ENCODE measurements at places on chromosomes 11 and 22.

DNA sequence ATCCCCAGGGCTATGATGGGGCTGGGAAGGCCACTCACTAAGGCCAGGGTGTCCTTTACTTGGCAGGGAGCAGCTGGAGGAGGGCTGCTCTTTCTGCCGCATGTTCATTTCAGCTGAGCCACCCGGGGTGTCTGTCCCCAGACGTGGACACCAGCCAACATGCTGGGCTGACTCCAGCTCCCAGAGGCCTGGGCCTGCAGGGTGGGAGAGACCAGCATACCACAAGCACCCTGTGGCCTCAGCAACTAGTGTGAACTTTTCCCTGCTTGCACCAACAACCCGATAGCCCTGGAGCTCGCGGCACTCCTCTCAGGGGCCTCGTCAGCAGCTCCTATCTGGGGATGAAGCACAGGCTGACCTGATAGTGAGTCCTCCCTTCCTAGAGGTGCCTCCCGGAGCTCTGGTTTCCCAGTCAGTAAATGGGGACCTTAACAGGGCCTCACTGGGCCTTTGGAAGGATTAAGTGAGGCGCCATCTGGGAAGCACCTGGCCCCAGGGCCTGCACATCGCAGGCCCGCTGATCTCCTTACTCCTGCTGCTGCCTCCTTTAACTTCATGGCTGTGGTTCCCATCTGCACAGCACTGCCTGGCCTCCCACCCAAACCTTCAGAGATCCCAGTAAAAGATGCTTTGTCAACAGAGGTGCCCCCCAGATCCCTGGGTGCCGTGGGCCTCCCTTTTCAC lies 83.4 kb downstream of the GALNT18 start:
- DNase-seq = no peak

DNA sequence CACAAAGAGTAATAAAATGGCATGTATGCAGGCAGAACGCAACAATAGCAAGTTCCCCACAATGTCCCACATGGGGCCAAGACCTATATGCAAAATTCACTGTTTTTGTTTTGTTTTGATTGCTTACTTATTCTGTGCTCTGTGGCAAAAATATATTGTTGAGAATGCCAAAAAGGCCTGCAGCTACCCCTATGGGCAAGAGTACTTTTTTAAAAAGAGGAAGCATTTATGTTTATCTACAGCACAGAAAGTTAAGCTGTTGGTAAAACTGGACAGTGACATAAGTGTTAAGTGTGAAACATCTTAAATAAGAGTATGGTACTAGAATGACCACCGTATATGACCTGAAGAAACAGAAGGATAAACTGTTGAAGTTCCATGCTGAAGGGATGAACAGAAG lies 301.9 kb upstream of the ZC3H12C start:
- DNase-seq = no peak

DNA sequence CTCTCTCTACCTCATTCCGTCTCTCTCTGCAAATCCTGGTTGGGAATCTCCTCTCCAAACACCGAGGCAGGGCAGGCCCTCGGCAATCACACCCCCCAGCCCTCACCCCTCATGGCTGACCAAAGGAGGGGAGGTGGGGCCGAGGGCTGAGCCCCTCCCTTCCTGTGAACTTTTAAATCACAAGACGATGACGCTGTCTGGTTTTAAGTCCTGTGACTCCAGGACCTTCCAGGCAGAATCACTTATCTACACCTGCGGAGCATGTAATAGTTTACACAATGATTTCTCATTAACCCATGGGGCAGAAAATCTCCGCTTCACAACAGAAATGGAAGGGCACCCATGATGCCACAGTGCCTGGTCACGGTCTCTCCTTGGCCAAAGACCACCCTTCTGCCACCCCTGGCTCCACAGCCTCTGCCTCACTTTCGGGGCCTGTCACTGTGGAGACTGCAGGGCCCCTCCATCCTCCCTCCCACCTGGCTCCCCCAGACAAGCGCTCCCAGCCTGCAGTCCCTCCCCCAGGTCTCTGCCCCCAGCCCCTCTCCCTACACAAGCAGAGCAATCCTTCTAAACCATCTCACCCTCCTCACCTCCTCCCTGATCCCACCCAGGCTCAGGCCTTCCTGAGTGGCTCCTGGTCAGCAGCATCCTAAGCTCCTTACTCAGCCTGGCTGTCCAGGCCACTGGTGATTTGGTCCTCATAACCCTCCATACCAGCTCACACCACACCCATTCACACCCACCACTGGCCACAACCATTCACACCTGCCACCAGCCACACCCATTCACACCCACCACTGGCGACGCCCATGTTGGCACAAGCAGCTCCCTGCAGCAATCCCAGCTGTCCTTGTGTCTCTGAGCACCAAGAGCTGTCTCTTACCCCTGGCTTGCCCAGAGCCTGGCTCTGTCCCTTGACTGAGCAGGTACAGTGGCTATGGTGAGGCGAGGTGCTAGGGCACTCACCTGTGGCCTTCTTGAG lies 30.7 kb upstream of the ARFGAP3 start:
- DNase-seq = no peak

- no peak for DNase-seq
Observed at GRCh38 chr11:3147257-3147619, 17.9 kb downstream of the OSBPL5 start.

DNA sequence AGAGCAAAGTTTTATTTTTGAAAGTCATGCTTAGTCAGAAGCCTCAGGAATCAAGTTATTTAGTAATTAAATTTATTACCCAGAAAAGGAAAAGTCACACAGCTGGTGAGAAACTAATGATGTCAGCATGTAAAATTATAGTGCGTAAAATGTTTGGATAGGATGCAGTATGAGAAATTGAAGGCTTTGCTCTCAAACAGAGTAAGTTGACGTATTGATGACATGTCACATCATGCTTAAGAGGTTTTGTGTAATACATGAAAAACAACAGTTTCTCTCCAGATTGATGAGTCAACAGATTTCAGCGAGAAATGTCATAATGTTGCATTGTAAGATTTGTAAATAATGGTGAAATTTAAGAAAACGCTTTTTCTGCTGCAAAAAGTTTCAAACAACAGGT lies 769.8 kb downstream of the METTL15 start:
- no peak for DNase-seq

DNA sequence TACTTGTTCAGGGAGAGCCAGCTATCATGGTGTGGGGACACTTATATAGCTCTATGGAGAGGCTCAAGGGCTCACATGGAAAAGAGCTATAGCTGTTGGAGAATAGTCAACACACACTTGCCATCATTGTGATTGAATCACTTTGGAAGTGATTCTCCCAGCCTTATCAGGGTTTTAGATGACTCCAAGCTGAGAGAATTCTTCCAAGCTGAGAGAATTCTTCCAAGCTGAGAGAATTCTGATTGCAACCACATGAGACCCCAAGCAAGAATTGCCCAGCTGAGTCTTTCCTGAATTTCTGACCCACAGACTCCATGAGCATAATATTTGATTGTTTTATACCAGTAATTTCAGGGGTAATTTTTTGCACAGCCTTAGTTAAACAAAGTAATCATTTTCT lies 1318.3 kb upstream of the RAG2 start:
- no peak for DNase-seq

GRCh38 chr11:12214751-12215150 lies 104.4 kb downstream of the MICAL2 start:
- DNase-seq = no peak
